ENCODE measurements at places on chromosomes 7 and 10.

- no peak for DNase-seq
These were observed 428.4 kb upstream of the KLF6 start for GRCh38 chr10:4213441-4213840.

- no peak for DNase-seq
These were observed 244.0 kb downstream of the SKAP2 start for GRCh38 chr7:26620352-26620751.

GRCh38 chr10:10772874-10773508, 244.7 kb upstream of the CELF2 start:
- no peak for DNase-seq

GRCh38 chr10:113094114-113094486, 144.1 kb downstream of the TCF7L2 start:
- DNase-seq = no peak

- no peak for DNase-seq
These were observed 160.5 kb downstream of the TNS3 start for GRCh38 chr7:47421456-47421855.

GRCh38 chr7:156616269-156617202, 24.0 kb upstream of the RNF32 start:
- DNase-seq = no peak

GRCh38 chr7:116862951-116863670, 724 bp downstream of the CAPZA2 start:
- DNase-seq = peak; percentile 27

DNA sequence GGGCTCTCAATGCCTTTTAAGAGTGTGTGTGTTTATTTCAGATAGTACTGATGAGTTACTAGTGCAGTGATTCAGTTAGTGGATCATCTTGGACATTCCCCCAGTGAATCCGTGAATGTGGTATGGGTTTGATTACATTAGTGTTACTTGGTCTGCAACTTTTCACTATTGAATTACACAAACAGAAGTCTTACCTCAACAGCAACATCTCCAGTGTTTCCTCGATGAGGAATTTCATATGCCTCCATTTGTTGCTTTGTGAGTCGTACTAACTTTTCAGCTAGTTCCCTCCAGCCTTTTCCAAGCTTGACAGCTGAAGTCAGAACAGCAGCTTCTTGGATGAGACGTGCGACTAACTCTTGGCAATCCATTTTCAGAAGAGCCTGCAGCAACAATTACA, 63.2 kb downstream of the MACC1 start:
- no peak for DNase-seq

- no peak for DNase-seq
These were observed 61.6 kb downstream of the LHPP start for GRCh38 chr10:124522933-124523871.

GRCh38 chr7:146655928-146656797, 539.6 kb downstream of the CNTNAP2 start:
- DNase-seq = no peak

- DNase-seq = no peak
These were observed 19.5 kb downstream of the SCART1 start for GRCh38 chr10:133473270-133473669.

- DNase-seq = no peak
These were observed 26.8 kb upstream of the SUPV3L1 start for GRCh38 chr10:69153227-69153626.

DNA sequence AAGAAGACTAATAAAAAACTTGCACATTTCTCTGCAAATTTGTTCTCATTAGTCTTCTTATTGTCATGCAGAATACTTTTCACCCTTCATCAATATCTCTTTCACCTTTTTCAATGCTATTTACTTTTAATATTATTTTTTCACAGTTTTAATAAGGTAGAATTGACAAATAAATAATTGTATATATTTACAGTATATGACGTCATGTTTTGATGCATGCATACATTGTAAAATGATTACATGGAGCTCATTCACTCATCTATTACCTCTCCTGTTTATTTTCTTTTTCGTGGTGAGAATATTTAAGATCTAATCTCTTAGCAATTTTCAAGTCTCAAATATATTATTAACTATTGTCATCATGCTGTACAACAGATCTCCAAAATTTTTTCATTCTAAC, 658.2 kb upstream of the MKI67 start:
- no peak for DNase-seq

DNA sequence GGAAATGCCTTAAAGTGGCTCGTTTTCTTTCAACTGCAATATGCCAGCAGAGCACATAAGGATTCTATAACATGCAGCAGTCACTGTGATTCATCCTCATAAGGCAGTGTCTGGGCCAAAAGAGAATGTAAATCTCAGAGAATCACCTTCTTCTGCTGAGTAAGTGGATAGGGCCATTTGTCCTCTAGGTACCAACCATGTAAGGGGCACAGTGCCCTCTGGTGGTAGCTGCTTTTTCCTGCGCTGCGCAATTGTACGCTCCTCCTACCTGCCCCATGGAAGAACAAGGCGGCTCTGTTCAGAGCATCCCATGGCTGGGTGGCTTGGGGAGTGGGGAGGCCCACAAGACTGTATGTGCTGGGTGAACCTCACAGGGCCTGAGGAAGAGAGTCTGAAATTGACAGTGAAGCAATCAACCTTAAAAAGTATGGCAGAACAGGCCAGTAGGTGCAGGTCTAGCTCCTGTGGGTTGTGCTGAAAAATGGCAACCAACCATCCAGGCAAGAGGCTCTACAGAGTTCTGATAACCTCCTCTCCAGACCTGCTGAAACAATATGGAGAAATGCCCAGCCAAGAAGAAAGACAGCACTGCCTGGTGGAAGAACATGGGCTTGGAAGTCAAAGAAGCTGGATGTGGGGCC, 78.6 kb upstream of the C10orf90 start:
- DNase-seq = peak; percentile 31

GRCh38 chr7:1912593-1913465, 242.8 kb downstream of the ELFN1 start:
- DNase-seq = no peak

DNA sequence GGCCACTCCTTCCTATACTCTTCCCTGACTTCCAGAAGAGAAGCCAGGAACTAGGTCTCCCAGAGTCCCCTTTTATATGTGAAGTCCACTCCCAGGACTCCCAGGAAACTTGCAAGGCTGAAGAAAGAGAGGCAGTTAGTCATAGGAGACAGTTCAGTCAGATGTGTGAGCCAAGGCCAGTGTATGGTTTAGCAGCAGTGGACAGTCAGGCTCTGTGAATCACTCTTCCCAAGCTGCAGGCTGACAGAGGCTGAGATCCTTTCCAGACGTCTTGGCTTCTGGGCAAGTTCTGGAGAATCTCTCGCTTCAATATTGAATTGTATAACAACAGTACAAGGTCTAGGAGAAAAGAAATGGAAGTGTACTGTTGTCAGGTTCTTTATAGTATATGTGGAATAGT, 26.9 kb downstream of the BLVRA start:
- DNase-seq = no peak

GRCh38 chr10:93062514-93063143, 2.0 kb downstream of the CYP26C1 start:
- DNase-seq = peak; percentile 84

DNA sequence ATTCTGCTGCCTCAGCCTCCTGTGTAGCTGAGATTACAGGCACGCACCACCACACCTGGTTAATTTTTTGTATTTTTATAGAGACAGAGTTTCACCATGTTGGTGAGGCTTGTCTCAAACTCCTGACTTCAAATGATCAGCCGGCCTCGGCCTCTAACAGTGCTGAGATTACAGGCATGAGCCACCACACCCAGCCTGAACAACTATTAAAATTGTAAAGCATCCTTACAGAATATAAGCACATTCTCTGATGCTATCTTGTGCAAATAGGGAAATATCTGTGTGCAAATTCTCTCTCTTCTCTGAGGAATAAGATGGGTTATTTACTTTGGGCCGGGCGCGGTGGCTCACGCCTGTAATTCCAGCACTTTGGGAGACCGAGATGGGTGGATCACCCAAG, 12.5 kb downstream of the NUDCD3 start:
- no peak for DNase-seq

- DNase-seq = no peak
These were observed 156.5 kb downstream of the SGMS1 start for GRCh38 chr10:50467209-50467608.

DNA sequence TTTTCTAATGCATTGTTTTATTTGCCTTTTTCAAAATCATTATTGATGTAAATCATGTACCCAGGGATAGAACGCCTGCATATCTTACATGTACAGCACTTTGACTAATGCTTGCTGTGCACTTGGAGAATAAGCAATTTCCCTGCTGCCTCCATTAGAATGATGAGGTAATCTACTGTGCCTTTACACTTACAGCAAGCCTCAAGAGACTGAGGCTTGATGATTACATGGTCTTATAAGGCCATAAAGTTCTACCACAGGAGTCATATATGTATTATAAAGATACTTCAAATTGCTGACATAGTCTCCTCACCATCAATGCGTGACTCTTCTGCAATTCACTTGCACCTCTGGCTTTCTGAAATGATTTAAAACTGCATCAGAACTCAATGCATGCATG, 328.6 kb upstream of the HGF start:
- no peak for DNase-seq

DNA sequence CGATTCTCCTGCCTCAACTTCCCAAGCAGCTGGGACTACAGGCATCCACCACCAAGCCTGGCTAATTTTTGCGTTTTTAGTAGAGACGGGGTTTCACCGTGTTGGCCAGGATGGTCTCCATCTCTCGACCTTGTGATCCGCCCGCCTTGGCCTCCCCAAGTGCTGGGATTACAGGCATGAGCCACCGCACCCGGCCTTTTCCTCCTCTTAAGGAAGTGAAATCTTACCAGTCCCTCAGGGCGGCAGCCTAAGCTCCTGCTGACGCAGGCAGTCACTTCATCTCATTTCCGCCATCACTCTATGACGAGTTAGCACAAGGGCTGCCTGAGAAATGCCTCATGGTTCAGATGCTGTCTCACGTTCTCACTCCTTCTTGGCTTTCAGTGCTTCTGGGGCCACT, 246.0 kb upstream of the SHH start:
- DNase-seq = no peak

DNA sequence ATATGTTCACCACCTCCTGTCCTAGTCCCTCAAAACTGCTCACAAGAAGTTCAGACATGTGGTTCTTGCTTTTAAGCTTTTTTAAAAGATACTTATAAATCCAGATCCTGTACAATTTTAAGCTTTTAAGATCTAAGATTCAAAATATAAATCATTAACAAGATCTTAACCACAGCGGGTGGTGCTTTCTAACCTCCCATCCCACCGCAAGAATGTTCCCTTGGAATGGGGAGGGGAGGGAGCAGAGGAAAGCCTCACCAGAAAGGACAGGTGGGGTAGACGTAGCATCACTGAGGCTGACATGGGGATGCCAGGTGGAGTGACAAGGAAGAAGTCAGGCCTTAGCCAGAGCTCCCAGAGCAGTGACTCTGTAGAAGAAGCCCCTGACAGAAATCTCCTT, 133.5 kb downstream of the C1GALT1 start:
- DNase-seq = no peak

DNA sequence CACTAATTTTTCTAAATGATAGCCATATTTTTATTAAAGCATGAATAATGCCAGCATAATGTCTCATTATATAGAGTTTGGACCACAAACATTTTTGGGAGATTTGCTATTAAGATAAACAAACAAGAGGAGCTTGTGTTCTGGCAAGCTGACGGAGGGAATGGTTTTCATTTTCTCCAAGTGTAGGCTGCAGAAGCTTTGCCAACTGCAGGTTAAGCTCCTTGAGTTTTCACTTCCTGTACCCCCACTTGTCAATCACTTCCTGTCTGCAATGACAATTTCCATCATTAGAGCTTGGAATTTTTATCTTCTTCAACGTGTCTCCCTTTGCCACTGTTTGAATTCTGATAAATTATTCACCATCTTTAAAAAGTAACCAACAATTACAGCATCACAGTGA, 13.4 kb downstream of the EBF3 start:
- DNase-seq = no peak

DNA sequence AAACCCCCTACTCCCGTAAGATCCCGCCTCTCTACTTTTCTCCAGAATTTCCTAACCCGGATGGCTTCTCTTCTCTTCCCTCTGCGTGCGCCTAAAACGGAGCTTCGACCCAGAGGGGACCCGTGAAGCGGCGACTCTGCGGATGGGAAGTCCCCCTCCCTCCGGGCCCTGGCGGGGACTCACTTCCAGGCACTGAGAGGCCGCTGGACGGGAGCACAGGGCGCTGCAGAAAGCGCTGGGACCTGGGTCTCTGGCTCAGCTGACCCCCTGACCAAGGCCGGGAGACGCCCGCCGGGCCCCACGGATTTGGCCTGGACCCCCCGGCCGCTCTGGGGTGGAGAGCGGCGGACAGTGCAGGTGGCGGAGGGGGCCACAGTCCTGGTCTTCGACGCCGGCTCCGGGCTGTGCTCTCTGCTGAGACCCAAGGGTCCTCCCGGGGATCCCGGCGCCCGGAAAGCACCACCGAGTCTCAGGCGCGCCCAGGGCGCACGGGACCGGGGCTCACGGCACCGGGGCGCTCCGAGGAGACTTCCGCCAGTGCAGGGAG, 688 bp upstream of the FOXL3 start:
- no peak for DNase-seq

DNA sequence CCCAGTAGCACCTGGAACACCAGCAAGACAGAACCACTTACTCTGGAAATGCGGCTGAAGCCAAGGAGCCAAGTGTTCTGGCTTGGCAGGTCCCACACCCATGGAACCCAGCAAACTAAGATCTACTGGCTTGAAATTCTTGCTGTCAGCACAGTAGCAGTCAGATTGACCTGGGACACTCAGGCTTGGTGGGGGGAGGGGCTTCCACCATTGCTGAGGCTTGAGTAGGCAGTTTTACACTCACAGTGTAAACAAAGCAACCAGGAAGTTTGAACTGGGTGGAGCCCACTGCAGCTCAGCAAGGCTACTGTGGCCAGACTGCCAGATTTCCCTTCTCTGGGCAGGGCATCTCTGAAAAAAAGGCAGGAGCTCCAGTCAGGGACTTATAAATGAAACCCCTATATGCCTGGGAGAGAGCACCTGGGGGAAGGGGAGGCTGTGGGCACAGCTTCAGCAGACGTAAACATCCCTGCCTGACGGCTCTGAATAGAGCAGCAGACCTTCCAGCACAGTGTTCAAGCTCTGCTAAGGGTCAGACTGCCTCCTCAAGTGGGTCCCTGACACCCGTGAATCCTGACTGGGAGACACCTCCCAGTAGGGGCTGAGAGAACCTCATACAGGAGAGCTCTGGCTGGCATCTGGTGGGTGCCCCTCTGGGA, 121.2 kb downstream of the MTERF1 start:
- DNase-seq = no peak

DNA sequence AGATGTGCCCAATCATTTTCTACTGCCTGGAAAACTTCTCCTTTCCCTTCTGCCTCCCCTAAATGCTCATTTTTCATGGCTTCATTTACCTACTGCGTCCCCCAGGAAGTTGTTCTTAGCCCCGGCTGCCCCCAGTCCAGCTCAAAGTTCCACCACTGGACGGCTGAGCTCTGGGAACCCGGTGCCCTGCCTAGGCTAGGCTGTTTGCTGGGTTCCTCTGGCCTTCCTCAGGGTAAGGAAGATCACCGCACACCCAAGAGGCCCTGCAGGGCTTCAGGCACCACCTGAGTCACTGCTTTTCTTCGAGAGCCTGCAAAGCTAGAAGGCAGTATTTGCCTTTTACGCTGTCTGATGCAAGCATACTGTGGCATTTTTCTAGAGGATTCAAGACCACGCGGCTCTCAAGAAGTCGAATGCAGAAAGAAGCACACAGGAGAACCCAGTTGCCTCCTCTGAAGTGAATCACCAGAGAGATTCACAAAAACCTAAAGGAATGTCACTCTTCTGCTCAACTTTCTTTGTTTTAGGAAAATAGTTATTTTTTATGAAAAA, 46.7 kb upstream of the ZMIZ1 start:
- DNase-seq = no peak

GRCh38 chr7:40583667-40584444, 449.1 kb downstream of the SUGCT start:
- DNase-seq = no peak

GRCh38 chr7:13165854-13166253, 478.4 kb downstream of the ARL4A start:
- no peak for DNase-seq

Data from GM20000 (cell line).